ENCODE measurements at places on chromosomes 3 and 15.

DNA sequence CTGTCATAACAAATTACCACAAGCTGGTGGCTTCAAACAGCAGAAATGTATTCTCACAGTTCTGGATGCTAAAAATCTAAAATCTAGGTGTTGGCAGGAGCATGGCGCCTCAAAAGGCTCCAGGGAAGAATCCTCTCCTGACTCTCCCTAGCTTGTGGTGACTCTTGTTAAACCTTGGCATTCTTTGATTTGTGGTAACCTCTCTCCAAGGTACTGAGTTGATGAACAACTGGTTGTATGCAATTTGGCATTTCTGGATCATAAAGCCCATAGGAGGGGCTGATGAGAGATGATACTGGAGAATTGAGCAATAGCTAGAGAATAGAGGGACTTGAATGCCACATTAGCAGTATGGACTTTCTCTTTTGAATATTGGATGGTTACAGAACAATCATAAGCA lies 821.8 kb downstream of the TBL1XR1 start:
- DNase-seq = no peak

DNA sequence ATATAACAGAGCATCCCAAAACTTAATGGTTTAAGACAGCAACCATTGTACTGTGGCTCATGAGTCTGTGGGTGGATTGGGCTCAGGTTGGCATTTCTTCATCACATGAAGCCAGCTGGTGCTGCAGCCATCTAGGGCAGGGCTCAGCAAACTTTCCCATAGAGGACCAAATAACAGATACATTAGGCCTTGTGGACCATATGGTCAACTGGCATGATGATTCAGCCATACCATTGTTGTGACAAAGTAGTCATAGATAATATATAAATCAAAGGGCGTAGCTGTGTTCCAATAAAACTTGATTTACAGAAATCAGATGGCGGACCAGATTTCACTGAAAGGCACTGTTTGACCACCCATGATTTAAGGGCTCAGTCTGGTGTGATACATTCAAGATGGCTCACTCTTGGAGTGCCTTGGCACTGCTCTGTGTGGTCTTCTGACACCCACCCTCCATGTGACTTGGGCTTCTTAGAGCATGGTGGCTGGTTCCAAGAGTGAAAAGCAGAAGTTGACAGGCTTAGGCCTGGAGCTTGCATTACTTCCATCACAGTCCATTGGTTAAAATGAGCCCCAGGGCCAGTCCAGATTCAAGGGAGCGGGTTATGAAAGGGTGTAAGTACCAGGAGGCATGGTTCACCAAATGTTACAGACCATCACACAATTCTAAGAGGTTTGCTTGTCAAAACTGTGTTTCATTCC lies 40.8 kb upstream of the BHLHE40 start:
- DNase-seq = no peak

- DNase-seq = peak; percentile 63
Measured at GRCh38 chr3:172034786-172035685, 4.3 kb upstream of the FNDC3B start.

GRCh38 chr15:50206020-50206419 lies 24.0 kb downstream of the SLC27A2 start:
- no peak for DNase-seq

All from CD4-positive, alpha-beta T cell treated with Interleukin-17A for 1 hour (primary cell).